ENCODE measurements at places on chromosomes 5 and 9.

GRCh38 chr9:105158898-105159297, 85.6 kb upstream of the SLC44A1 start:
- DNase-seq = no peak

DNA sequence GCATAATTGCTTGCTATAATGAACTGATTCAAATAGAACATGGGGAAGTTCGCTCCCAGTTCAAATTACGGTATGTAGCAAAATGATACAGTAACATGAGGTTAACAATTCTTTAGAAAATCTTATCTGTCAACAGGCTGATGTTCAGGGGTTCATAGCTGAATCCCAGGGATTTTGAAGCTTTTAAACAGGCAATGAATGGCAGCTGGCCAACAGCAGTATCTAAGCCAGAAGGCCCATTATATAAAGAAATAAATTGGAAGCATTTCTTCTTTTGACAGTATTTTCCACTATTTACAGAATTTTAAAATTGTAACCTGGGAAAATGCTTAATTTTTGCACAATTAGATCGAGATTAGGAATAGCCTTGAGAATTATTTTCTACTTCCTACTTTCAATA, 126.8 kb downstream of the PDE8B start:
- DNase-seq = no peak

GRCh38 chr9:115590011-115590410, 472.1 kb upstream of the TNC start:
- DNase-seq = no peak

DNA sequence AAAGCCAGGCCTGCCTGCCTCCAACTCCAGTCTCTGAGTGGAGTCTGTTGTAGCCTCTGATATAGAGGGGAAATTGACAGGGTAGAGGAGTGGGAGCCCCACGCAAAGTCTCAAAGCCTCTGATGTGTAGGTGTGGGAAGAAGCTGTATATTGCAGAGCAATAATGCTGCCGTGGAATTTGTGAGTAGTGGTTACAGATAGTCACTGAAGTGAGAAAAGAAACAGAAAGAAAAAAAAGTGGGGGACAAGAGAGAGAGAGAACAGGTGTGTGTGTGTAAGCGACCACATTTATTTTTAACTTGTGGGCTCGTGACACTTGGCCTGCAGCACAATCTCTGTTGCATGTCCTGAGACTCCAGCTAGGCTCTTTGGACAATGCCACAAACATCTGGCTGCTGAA, 227.8 kb downstream of the NSG2 start:
- no peak for DNase-seq

DNA sequence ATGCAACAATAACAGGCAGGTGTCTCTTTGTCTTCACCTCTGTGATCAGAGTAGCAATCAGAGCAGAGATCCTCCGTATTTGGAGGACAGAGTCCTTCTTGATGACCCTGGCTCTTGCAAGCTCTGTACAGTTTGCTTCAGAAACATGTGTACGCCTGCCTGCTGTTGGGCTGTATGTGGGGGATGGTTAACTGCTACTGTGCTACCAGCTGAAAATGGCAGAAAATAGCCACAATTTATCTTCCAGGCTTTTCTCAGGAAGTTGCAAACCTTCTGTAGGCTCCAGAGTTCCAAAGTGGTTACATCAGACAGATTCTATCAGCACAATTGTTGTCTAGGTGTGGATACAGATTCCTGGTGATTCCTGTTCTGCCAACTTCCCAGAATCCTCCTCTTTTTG, 35.5 kb downstream of the DDX46 start:
- no peak for DNase-seq

- DNase-seq = no peak
These were observed 1.9 kb upstream of the CCDC187 start for GRCh38 chr9:136305804-136306203.
